ENCODE measurements at places on chromosomes 3 and 15.
A peak's percentile ranks its signal among the peaks of the same experiment; 100 is the strongest.

DNA sequence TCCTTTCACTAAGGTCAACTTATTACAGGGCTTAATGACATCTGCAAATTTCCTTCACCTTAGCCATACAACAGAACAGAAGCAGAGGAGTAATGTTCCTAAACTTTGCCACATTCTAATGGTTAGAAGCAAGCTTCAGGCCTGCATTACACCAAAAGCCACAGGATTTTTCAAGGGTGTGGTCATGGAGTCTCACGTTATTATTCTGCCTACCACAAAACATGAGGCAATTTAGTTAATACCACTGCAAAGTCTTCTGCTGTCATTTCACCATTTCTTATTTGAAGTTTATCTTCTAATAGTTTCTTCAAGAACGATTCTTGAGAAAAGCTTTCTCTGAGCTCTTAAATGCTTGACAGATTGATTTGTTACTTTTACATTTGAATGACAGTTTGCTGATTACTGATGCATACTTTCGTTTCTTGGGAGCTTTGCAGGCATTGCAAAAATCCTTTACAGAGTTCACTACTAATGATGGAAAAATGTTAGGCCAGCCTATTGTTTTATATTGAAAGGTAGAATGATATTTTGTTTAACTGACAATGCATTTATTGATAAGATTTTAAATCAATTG is 1257.1 kb downstream of the NSUN3 start:
- DNase-seq, result no peak

DNA sequence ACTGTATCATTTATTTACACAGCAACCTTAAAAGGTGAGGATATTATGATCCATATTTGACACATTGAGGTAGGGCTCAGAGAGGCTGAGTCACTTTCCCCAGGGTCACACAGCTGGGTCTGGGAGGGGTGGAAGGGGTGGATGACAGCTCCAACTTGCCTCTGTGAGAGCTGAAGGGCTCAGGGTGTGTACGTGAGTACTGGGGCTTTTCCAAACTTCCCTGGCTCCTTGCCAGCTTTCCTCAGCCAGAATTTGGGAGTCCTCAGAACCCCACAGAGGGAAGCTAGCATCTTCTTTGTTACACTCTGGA is 58.3 kb upstream of the SLC6A11 start:
- no peak for DNase-seq

- no peak for DNase-seq
Observed at GRCh38 chr3:57815036-57815435, 58.9 kb downstream of the SLMAP start.

DNA sequence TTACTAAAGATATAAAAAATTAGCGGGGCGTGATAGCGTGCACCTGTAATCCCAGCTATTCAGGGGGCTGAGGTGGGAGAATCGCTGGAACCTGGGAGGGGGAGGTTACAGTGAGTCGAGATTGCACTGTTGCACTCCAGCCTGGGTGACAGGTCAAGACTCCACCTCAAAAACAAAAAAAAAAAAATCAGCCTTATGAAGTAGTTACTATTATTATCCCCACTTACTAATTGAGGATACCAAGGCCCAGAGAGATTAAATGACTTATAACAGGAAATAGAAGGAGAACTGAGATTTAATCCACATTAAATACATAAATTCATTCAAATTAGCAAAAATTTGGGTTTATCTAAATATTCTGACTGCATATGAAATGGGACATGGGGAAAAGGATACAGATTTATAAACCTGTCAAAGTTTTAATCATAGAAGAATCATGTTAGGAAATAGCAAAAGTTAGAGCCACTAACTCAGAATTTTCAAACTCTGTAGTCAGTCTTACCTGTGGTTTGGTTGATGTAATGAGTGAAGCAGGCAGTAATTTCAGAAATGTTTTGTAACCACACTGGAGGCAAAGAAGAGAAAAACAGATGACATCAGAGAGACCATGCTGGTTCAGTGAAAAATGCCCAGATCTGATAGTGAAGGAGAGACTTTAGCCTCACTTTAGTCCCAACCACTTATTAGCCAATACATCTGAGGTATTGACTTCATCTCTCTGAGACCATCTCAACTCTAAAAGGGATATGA is 25.0 kb upstream of the ACAP2 start:
- no peak for DNase-seq

- no peak for DNase-seq
Observed at GRCh38 chr15:68783226-68784058, 37.3 kb downstream of the ANP32A start.

DNA sequence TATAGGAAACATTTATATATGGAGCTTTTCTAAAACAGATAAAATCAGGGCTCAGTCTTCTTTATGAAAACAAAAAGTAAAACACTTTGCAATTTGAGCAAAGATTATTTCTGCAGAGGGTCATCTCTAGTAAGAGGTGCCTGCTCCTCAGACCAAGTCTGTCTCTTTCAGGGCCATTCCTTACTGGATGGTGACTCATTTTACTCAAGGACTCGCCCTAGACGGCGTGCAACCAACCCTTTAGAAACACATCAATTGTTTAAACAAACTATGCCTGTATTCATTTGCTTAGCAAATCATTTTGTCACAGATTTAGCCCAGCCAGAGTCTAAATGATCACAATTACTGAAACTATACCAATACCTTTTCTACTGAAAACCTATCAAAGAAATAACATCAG is 242.8 kb upstream of the ICE2 start:
- no peak for DNase-seq

DNA sequence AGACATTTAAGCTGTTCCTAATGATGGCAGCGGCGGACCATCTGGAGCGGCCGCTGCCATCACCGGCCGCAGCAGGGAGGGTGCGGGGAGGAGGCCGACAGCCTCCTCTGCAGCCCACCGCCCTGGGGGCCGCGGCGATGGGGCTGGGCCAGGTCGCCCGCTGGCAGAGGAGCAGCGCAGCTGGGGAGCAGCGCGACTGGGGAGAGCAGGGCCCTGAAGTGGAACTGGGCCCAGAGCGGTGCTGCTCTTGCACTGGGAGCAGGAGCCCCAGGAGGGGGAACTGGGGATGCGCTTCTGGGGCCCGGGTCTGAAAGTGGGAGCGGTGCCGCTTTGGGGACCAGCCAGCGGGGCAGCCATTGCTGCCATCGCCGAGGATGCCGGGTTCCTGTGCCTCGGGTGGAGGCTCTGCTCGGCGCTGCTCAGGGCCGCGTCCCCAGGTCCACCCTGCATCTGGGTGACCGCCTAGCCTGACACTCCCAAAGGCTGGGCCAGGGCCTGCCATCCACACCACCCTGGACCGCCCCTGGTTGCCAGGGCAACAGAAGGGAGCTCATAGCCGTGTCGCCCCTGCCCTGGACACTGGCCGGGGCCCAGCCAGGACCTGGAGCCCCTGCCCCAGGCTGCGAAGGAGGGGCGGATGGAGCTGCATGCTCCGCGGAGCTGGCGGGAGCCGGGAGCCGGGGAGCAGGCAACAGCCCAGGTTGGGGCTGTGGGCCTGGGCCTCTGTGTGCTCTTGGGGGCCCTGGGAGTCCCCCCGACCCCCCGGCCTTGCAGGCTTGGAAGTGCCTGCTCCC is 15.5 kb upstream of the PLA2G4E start:
- no peak for DNase-seq

- no peak for DNase-seq
Observed at GRCh38 chr15:65342493-65342892, 35.3 kb downstream of the IGDCC3 start.

- no peak for DNase-seq
Observed at GRCh38 chr15:78105476-78106241, 13.3 kb downstream of the SH2D7 start.

GRCh38 chr3:31102196-31102879 is 207.9 kb upstream of the GADL1 start:
- no peak for DNase-seq

DNA sequence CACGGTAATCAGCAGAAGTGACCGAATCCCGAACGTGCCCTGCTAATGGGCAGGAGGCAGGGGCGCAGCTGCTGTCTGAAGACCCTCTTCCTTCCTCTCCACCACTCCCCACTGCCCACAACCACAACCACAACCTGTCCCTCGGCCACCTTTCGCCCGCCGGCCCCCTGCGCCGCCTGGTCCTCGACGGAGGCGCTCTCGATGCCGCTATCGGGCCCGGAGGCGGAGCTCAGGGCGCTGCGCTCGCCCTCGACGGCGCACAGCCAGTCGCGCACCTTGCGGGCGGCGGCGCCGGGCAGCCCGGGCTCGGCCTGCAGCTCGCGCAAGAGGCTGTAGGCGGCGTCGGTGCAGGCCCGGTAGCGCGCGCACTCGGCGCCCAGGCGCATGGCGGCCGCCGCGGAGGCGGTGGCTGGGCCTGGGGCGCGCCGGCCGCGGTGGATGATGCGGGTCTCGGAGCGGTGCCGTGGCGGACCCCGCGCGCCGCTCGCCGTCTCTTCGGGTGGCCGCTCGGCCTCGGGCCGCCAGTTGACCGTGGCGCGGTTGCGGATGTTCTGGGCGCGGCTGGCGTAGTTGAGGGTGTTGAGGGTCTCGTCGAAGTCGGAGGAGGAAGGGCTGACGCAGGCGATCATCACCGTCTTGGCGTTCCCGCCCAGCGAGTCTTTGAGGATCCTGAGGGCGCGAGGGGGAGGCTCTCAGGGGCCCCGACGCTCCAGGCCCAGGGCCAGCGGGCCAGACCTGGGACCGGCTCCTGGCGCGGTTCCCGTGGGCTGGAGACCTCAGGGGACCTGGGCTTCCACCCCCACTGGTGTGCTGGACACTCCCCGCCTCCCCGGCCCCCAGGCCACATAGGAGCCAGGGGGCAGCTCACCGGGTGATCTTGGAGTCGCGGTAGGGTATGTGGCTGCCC is 6.9 kb downstream of the KIF7 start:
- no peak for DNase-seq

GRCh38 chr3:21561472-21561871 is 189.5 kb downstream of the ZNF385D start:
- DNase-seq, result no peak

DNA sequence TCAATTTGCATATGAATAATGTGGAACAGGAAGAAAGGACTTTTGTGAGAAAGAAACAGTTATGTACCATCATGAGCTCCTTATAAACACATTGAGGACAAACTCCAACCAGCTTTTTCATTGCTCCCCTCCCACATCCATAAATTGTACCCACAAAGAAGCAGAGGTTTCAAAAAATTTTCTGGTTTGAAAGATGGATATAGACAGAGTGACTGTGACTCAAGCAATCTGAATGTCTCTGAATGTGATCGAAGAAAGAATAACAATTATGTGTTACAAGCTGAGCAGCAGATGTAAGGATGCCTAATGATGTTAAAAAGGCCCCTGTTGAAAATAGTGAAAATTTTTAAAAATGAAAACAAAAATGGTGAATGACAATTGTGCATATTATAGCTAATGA is 127.4 kb downstream of the TFG start:
- no peak for DNase-seq

DNA sequence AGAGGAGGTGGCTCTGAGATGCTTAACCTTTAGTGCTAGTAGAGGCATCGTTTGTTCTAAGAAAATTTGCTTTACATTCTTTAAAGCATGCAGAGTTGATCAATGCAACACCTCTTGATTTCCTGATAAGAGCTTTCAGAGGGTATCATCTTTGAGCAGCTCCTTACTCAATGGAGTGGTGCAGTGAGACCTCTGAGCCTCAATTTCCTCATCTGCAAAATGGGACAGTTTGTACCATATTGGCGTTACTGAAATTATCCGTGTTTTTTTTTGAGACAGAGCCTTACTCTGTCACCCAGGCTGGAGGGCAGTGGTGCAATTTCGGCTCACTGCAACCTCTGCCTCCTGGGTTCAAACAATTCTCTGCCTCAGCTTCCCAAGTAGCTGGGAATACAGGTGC is 1.6 kb upstream of the TMEM42 start:
- no peak for DNase-seq

DNA sequence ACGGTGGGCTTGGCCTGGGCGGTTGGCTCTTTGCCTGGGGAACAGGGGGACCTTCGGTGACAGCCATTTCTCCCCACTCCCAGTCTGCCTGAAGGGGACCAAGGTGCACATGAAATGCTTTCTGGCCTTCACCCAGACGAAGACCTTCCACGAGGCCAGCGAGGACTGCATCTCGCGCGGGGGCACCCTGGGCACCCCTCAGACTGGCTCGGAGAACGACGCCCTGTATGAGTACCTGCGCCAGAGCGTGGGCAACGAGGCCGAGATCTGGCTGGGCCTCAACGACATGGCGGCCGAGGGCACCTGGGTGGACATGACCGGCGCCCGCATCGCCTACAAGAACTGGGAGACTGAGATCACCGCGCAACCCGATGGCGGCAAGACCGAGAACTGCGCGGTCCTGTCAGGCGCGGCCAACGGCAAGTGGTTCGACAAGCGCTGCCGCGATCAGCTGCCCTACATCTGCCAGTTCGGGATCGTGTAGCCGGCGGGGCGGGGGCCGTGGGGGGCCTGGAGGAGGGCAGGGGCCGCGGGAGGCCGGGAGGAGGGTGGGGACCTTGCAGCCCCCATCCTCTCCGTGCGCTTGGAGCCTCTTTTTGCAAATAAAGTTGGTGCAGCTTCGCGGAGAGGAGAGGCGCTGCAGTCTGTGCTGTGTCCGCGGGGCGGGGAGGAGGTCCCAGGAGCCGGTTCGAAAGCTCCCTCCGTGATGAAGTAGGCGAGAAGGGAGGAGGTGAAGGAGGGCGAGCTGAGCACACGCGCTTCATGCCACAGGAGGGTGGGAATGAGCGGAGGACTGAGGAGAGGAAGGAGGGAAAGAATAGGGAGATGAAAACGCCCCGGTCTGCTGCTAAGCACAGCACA is 9.6 kb downstream of the CLEC3B start:
- no peak for DNase-seq

DNA sequence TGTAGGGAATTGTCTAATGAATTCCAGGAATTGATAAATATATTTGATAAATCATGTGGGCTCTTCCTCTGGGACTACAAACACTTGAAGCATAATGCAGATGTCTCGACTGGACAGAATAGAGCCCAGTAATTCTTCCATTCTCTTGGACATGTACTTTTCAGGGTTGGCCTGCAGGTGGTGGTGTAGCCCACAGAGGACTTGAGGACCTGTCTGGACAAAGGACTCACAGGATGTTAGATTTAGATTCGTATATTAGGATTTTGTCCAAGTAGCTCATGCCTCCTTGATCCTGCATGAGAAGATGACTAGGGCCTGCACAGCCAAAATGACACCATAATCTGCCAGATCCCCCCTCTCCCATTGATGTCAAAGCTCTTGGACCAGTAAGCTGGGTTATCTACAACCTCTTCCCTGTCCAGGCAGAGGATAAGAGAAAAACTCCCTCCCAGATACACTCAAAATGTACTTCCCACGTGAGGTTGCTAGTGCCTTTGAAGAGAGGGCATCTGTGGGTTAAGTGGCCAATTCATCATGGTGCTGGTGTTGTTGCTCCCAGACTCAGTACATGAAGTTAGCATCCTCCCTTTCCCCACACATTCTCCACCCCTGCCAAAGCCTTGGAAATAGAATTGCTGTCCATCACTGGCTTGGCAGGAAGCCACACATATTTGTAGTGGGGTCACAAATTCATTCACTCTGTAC is 88.6 kb upstream of the ZNF280D start:
- peak; percentile 43 for DNase-seq

GRCh38 chr3:134646086-134646485 is 4.7 kb downstream of the KY start:
- no peak for DNase-seq

Measured in NCI-H446 treated with DMSO at 0.1 percent for 48 hours (cell line).